Effector CD8-positive, alpha-beta T cell (primary cell): ENCODE measurements at places on chromosomes 5 and 9.

- DNase-seq = no peak
These were observed 59.5 kb upstream of the TARS1 start for GRCh38 chr5:33381243-33381642.

GRCh38 chr5:153079396-153079795, 411.1 kb upstream of the GRIA1 start:
- DNase-seq = no peak

- DNase-seq = no peak
These were observed 71.0 kb downstream of the FER start for GRCh38 chr5:108818613-108819272.

DNA sequence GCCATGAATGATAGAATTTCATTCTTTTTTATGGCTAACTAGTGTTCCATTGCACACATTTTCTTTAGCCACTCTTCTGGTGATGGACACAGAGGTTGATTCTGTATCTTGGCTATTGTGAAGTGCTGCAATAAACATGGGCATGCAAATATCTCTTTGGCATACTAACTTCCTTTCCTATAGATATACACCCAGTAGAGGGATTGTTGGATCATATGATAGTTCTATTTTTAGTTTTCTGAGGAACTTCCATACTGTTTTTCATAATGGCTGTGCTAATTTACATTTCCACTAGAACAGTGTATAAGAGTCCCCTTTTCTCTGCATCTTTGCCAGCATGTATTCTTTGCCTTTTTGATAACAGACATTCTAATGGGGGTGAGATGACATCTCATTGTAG, 50.4 kb upstream of the CDK5RAP2 start:
- DNase-seq = no peak

DNA sequence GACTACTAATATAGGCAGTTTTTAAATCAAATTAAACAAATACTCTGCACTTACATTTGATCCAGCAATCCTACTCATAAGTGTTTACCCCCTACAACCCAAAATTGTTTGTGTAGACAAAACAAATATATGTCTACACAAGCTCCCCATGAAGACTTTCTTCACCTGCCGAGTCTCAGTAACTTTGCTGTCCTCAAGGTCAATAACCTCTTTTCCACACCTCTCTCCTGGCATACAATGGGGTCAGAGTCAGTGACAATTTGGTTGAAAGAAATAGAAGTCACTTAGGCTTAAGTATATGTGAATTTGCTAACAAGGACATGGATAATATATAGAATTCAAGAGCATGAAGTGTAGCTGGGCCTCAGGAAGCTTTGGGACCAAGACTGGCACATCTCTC, 29.1 kb downstream of the APBA1 start:
- no peak for DNase-seq

GRCh38 chr5:137696481-137696880, 39.4 kb downstream of the KLHL3 start:
- no peak for DNase-seq
